ENCODE measurements at places on chromosomes 7 and 10. TPM values are rescaled to one million over a fixed set of nuclear protein-coding genes. Genes with fewer than 3 reads are reported as not detected.

The ACTR3C gene
- 31.6 TPM for total RNA-seq

The HOXA1 gene
- total RNA-seq = 2.4 TPM

The CFAP70 gene
- total RNA-seq = 6.0 TPM

The LBX1 gene
- total RNA-seq = not detected

The TMEM72 gene
- 19.3 TPM for total RNA-seq

The OR2A42 gene
- total RNA-seq = 0.06 TPM

The CASTOR2 gene
- 9.9 TPM for total RNA-seq

The BNIP3 gene
- total RNA-seq = 49.6 TPM

The HABP2 gene
- total RNA-seq = 25.6 TPM

The UBE2H gene
- total RNA-seq = 107 TPM

The MEIG1 gene
- total RNA-seq = not detected

The SPDYE2B gene
- not detected for total RNA-seq

The TMEM26 gene
- total RNA-seq = 1.2 TPM

The GPR22 gene
- total RNA-seq = not detected

The TRPV5 gene
- total RNA-seq = 1.4 TPM

The ZNF212 gene
- total RNA-seq = 13.4 TPM

The SORCS3 gene
- total RNA-seq = 1.1 TPM

The RAPGEF5 gene
- 67.8 TPM for total RNA-seq

The HHEX gene
- total RNA-seq = 10.0 TPM

The PRKG1 gene
- total RNA-seq = 14.8 TPM

The JAKMIP3 gene
- total RNA-seq = 0.16 TPM
